ENCODE measurements at places on chromosomes 5 and 9.

GRCh38 chr5:74185599-74185998 lies 454.9 kb downstream of the ENC1 start:
- no peak for DNase-seq

- DNase-seq, result no peak
Observed at GRCh38 chr5:169149317-169149716, 151.6 kb downstream of the SLIT3 start.

- no peak for DNase-seq
Observed at GRCh38 chr5:151327585-151327984, 19.8 kb downstream of the SLC36A2 start.

GRCh38 chr9:34664281-34665066 lies 2.0 kb upstream of the CCL27 start:
- DNase-seq, result peak; percentile 62

DNA sequence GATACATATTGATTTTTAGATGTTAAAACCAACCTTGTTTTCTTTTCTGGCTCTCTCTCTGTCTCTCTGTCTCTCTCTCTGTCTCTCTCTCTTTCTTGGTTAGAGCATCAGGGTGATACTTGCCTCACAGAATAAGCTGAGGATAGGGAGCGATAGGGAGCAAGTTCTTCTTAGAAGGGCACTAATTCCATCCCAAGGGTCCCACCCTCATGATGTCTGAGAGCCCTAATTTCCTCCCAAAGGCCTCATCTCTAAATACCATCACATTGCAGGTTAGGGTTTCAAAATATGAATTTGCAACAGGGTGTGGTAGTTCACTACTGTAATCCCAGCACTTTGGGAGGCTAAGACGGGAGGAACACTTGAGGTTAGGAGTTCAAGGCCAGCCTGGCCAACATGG lies 4.8 kb upstream of the KIF3A start:
- no peak for DNase-seq

- no peak for DNase-seq
Observed at GRCh38 chr9:98501819-98502218, 206.9 kb downstream of the GABBR2 start.

DNA sequence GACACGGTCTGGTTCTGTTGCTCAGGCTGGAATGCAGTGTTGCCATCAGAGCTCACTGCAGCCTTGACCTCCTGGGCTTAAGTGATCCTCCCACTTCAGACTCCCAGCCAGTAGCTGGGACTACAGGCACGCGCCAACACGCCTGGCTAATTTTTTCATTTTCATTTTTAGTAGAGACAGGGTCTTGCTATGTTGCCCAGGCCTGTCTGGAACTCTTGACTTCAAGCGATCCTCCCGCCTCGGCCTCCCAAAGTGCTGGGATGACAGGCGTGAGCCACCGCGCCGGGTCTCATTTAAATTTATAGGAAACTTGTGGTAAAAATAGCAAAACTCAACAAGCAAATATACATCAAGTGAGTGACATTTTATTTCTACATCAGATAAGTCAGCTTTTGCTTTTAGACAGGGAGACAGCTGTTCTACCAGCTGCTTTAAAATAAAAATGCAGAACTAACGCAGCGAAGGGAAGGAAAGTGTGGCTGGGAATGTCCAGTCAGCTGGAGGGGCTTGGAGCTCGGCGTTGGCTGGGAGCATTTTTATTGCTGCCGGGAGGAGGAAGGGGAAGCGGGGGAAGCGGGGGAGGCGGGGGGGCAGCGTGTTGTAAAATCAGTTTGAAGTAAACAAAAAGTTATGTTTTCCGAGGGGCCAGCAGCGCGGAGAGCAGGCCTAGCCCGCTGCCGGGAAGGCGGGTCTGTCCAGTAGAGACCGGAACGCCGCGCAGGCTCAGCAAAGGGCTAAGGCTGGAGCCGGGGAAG lies 707 bp upstream of the ZFYVE16 start:
- no peak for DNase-seq

DNA sequence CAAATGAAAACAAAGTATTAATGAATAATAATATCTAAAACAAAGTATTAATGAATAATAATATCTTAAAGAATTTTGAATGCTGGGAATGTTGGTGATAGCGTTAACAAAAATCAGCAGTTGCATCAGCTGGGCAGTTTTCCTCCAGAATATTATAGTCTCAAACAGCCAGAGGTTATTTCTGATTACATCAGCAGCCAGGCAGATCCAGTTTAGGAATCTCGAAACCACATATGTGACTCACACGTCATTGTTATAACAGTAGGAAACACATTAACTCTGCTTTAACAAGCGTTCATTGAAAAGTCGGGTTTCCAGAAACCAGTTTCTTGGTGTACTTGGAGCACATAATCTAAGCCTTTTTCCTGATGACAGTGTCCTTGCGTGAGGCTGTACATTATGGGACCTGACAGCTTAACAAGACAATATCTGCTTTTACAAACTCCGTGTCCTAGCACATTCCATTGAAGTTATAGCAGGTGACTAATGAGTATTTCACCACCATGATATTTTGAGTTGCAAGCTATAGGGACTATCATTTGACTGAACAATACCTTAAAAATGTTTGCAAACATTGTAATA lies 559.5 kb upstream of the KLF4 start:
- DNase-seq, result no peak

GRCh38 chr9:110876929-110877328 lies 161.3 kb downstream of the LPAR1 start:
- no peak for DNase-seq

- DNase-seq, result no peak
Observed at GRCh38 chr9:132383462-132383883, 23.2 kb downstream of the TTF1 start.

DNA sequence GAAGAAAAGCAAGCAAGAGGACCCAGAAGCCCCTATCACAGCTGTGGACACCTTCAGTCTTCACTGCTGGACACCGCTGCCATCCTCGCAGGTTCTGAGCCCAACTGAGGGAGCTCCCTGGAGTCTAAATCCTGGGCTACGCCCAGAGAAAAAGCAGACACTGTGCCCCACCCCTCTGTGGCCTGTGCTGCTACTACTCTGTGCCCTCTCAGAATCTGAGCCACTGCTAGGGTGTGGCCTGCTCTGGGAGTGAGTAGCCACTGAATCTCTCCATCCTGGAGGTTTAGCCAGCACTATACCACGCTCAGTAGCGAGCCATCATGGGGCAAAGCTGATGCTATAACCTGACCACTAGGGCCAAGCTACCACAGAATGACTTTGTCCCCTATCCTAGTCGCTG lies 338.2 kb downstream of the NPR3 start:
- DNase-seq, result no peak

DNA sequence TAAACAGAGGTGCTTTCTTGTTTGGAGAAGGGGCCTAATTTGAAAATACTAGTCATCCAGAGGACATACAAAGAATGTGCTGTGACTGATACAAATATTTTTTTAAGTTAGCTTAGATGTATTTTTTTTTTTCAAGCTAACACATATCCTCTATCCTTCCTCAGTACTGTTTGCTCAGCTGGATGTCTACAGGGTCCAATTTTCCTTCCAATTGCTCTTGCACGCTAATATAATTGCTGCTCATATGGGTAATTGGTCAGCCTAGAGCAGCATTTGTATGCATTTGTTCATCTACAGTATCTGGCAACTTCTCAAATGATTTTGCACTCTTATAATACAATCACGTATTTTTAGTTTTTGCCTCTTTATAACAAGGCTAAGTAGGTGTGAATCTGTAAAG lies 84.7 kb downstream of the ZDHHC21 start:
- DNase-seq, result no peak

DNA sequence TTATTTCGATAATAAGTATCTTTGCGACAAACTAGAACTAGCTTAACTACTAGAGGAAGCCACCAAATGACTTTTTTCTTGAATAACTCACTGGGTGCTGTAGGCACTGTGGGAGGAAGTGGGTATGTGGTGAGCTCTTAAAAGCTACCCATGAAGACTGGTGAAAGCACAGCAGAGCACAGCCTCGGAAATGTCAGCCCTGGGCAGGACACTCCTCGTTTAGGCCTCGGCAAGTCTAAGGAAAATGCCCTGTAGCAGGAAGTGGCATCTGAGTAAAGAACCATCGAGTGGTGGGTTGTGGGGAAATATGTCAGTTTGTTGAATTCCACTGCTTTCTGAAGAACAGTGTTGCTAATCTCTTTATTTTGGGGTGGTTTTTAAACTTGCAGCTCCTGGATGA lies 44.0 kb upstream of the NCS1 start:
- peak; percentile 67 for DNase-seq

DNA sequence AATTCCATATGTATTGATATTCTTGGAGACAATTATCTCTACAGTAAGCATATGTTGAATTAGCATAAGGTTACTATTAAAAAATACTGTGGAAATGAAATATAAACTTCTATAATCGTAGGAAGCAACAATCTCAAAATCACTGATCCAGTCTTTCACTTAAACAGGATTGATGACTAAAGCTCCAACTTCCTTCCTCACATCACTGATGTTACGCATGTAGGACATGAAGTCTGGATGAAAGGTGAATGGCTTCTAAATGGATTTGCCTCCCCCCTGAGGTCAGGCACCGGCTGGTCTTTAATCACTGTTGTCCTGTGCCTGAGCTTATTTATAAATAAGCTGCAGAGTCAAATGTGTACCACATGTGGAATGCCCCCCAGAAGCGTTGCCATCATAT lies 157.1 kb upstream of the NFIB start:
- DNase-seq, result no peak

DNA sequence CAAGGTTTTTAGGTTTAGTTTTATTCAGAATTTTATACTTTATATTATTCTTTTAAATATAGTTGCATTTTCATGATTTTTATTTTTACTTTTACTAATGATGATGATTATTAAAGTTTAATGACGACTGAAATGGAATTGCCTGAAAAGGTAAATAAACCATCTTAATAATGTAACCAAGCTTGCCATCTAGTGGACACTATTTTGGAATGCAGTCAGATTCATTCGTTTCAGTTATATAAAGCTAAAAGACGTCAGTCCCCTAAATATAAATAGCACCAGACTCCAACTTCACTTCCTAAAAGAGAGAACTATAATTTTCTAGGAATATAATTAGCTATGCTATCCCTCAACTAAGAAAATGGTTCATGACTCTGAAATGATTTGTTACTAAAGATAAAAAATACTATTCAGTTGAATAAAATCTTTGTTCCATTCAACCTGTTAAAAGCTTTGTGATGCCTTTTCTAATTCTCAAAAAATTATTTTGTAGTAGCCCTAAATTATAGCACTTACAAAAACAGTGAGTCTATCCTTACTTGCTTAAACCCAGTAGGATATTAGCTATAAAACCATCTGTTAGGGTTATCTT lies 19.9 kb downstream of the ABITRAM start:
- no peak for DNase-seq

DNA sequence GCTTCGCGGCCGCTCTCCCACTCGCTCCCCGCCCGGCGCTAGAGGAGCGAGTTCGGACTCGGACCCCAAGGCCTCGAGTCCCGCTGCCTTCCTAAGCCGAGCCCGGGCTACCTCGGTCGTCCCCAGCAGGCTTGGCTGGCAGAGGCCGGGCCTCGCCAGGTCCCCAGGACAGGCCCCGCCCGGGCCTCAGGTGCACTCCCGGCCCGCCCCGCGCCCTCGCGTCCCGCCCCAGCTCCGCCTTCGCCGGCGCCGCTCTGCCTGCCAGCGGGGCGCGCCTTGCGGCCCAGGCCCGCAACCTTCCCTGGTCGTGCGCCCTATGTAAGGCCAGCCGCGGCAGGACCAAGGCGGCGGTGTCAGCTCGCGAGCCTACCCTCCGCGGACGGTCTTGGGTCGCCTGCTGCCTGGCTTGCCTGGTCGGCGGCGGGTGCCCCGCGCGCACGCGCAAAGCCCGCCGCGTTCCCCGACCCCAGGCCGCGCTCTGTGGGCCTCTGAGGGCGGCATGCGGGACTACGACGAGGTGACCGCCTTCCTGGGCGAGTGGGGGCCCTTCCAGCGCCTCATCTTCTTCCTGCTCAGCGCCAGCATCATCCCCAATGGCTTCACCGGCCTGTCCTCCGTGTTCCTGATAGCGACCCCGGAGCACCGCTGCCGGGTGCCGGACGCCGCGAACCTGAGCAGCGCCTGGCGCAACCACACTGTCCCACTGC lies at the start of gene SLC22A5:
Gene SLC22A5, plus strand, starts transcription at position 237 of the 707 bp plus-strand sequence. Its CDS starts 263 bp downstream, at position 500.
- peak; percentile 70 for DNase-seq

Measured in activated CD4-positive, alpha-beta T cell treated with anti-CD3 and anti-CD28 coated beads, Interleukin-2, amount 50 U/mL, for 1 hour (primary cell).